ENCODE measurements at places on chromosomes 5 and 9.
A peak's percentile ranks its signal among the peaks of the same experiment; 100 is the strongest.

- no peaks in the 10 kb centered on the region for H3K27me3 ChIP-seq
- DNase-seq = peak; percentile 48
- H3K4me3 ChIP-seq = no peak overlapping the region
- no peak overlapping the region for H3K27ac ChIP-seq
- H3K36me3 ChIP-seq = no peaks in the 10 kb centered on the region
Measured at GRCh38 chr5:139690064-139690802, 42.1 kb downstream of the CXXC5 start.

DNA sequence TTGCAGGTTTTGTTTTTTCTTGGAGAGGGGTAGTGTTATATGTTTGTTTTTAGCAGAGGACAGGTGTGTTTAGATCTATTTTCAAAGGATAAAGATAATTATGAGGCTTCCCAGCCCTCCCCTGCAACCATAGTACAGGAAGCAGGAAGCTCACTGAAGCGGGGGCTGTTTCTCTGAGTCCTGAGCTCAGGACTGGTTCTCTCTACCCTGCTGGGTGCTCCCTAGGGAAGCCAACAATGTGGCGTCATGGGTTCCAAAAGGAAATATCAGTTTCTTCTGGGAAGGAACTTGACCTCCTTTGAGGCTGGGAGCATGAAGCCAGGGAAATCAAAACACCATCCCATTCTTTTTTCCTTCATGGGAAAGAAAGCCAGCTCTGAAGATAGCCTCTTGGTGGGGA lies 62.2 kb downstream of the RAD23B start:
- H3K4me1 ChIP-seq = peaks cover 12% of the 10 kb centered on the region
- DNase-seq = peak; percentile 17
- H3K4me3 ChIP-seq = no peak overlapping the region

DNA sequence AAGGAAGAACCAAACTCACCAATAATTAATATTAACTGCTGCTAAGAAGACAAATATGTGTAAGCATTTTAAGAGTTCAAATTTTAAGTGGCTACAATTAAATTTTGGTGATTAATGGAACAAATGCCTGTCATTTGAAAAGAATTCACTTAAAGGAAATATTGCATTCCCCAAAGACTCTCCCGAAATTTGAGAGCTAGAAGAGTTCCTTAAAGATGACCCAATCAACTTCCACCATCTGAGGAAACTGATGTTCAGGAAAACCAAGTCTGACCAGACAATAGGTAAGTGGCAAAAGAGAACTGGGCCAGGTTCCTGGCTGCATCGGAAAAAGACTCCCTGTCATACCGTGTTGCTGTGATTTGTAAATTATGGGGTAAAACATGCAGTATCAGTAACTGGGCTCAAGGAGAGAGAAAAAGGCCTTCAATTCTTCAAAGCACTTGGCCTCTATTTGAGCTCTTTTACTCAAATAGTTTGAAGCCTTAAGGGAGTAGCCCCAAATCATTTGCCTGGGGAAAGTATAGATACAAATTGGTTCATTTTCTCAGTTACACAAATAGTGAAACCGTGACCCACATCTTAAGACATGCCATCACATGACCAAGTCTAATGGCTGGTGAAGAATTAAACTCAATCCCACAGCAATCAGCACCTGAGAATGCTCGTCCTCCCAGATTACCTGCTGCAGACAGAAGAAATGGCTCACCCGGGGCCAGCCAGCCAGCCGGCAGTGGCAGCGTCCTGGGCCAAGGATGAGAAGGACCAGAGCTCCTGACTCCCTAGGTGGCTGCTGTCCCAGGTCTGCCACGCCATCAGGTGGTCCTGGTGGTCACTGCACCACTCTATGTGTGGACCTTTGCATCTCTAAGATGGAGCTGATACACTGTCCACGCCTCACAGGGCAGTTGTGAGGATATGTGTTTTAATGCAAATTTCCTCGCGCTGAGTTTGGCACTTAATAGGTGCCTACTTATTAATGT lies 162.9 kb downstream of the TTLL11 start:
- H3K27me3 ChIP-seq = no peaks in the 10 kb centered on the region
- H3K27ac ChIP-seq = no peak overlapping the region
- H3K4me3 ChIP-seq = no peak overlapping the region

DNA sequence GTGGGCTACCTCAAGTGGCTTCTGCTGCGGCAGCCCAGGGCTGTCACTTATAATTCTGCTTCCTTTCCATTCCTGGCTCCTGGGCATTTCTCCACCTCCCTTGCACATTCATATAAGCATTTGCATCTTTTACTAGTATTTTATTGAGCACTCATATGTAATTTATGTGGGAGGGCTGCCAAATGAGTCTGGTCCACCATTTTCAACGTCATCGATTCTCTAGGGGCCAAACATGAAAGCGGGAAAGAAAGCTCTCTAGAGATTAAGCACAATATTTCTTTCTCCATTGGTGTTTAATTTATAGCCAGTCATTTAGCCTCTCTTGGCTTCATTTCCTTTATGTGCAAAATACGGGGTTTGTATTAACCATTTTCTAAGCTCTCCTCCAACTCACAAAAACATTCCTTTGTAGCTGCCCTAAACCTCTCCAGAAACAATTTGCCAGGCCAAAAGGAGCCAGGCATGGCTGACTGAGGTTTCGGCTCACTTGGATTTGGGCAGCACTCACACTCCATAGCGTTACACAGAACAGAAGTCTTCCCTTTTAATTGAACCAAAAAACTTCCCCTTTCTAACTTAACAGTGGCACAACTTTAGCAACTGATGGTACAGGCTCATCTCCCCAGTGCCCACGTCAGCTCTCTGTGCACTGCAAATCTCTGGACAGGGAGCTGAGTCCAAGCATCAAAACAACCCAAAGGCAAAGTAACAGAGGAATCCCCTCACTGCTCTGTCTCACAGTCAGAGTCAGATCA lies 183.5 kb downstream of the ROR2 start:
- H3K36me3 ChIP-seq = no peaks in the 10 kb centered on the region
- H3K27me3 ChIP-seq = peaks cover 33% of the 10 kb centered on the region
- H3K4me1 ChIP-seq = no peaks in the 10 kb centered on the region
- H3K4me3 ChIP-seq = no peak overlapping the region
- H3K27ac ChIP-seq = no peak overlapping the region
- no peak for DNase-seq

- no peaks in the 10 kb centered on the region for H3K4me1 ChIP-seq
- no peak for DNase-seq
Measured at GRCh38 chr9:89097219-89097618, 81.4 kb downstream of the SHC3 start.

GRCh38 chr5:113177225-113177624 lies 200.6 kb downstream of the DCP2 start:
- DNase-seq = no peak
- H3K4me1 ChIP-seq = peaks cover 10% of the 10 kb centered on the region
- no peaks in the 10 kb centered on the region for H3K27me3 ChIP-seq
- no peak overlapping the region for H3K4me3 ChIP-seq
- no peaks in the 10 kb centered on the region for H3K36me3 ChIP-seq

- H3K4me1 ChIP-seq = no peaks in the 10 kb centered on the region
- H3K4me3 ChIP-seq = no peak overlapping the region
- H3K27me3 ChIP-seq = no peaks in the 10 kb centered on the region
- DNase-seq = no peak
- H3K36me3 ChIP-seq = peaks cover 2% of the 10 kb centered on the region
- H3K27ac ChIP-seq = no peak overlapping the region
Measured at GRCh38 chr9:127652733-127653132, 40.7 kb downstream of the STXBP1 start.

DNA sequence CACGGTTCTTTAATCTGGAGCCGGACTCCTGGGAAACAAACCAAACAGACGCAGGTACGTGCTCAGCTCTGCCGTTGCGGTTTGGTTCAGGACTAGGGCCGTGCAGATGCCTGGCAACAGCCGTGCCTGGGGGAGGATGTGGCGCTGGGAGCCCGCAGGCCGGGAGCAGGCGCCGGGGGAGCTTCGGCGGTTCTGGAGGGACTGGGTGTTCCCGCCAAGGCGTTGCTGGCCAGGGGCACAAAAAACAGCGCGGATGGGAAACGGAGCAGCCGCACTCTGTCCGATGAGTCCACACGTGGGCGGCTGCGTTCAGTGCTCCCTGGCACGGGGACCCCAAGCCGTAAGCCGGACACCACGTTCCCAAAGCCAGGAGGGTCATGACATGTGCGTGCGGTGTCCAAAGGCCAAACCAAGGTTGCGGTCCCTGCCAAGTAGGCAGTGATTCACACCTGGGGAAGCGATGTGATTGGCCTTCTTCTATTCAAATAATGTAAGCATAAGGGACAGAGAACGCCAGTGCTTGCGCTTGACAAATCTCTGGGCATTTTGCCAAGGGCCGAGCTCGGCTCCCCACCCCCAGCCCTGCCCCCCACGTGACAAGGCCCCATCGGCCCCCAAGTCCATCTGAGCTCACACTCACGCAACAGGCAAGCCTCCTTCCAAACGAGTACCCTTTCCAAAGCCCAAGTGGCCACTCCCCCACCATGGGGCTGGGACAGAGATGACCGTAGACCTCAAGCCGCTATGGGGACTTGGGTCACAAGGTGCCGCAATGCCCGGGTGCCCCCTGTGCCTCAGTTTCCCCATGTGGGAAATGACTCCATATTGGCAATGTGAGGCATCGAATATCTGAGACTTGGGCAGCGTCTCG lies 49.7 kb upstream of the NKD2 start:
- no peaks in the 10 kb centered on the region for H3K36me3 ChIP-seq
- peaks cover 16% of the 10 kb centered on the region for H3K27me3 ChIP-seq
- no peak overlapping the region for H3K4me3 ChIP-seq
- DNase-seq = no peak

- H3K27ac ChIP-seq = no peak overlapping the region
- H3K4me3 ChIP-seq = no peak overlapping the region
- DNase-seq = no peak
- H3K36me3 ChIP-seq = peaks cover 2% of the 10 kb centered on the region
- H3K4me1 ChIP-seq = peaks cover 17% of the 10 kb centered on the region
Measured at GRCh38 chr5:132049559-132049958, 10.9 kb upstream of the IL3 start.

All from activated CD8-positive, alpha-beta T cell treated with anti-CD3 and anti-CD28 coated beads, Interleukin-2, amount 10 ng/mL, durations not matched to agents 7 days and 5 days (primary cell).